Motor neuron (in vitro differentiated cells): ENCODE measurements at places on chromosomes 16 and 17.

GRCh38 chr17:6641247-6641863 is 495 bp downstream of the TXNDC17 start:
- ATAC-seq = peak; percentile 20

DNA sequence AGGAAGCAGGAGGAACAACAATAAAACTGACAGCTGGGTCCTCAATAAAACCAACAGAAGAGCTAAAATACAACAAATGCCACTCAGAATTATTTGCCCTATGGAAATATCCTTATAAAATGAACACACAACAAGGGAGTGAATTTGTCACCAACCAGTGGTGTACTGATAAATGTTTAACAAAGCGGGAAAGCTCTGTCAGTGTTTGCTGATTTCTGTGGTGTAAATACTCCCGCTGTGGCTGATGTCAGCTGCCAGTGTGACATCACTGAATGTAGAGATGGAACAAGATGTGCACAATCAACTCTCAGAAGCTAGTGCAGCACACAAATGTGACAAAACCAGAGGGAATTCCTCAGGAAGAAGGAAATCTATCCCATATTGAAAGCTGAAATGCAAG is 51.9 kb downstream of the CDYL2 start:
- no peak for ATAC-seq

DNA sequence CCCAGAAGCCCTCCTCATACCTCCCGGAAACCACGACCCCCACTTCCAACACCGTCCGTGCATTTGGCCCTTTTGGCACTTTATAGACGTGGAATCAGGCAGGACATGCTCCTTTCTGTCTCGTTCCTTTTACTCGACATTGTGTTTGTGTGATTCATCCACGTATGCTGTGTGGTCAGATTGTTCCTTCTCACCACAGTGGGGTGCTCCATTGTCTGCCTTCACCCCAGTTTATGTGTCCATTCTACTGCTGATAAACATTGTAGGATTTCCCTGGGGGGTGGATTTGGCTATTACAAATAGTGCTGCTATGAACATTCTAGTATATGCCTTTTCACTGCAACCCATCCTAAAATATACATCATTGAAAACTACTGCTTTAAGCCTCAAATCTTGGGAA is 28.9 kb upstream of the RPH3AL start:
- ATAC-seq = no peak

- ATAC-seq = no peak
Observed at GRCh38 chr16:72073560-72074230, 10.7 kb downstream of the HPR start.

DNA sequence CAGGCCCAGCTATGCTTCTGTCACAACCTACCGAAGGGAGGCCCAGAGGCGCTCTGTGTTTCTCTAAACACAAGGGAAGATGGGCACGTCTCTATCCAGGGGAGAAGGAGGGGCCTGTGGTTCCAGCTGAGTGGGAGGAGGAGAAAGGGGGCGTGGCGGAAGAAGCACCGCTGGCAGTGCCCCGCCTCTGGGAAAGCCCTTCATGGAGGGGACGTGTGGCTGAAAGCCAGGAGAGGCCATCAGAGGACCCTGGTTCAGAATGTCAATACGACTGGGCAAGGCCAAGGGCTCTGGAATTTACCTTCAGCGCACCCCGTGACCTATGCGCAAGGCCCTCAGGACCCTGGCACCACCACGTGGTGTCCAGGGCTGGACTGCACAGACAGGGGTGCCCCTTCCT is 12.3 kb upstream of the SLC38A8 start:
- peak; percentile 63 for ATAC-seq

DNA sequence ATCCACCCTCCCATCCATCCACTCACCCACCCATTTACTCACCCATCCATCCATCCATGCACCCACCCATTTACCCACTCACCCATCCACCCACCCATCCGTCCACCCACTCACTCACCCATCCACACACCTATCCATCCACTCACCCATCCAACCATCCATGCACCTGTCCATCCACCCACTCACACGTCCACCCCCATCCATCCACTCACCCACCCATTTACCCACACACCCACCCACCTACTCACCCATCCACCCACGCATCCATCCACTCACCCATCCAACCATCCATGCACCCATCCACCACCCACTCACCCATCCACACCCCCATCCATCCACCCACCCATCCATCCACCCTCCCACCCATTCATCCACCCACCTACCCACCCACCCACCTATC is 12.2 kb downstream of the SOX8 start:
- no peak for ATAC-seq

- no peak for ATAC-seq
Observed at GRCh38 chr16:89742948-89743347, 21.6 kb downstream of the ZNF276 start.

- ATAC-seq = peak; percentile 99
Observed at GRCh38 chr17:59513934-59514841, 51.2 kb upstream of the DHX40 start.

- no peak for ATAC-seq
Observed at GRCh38 chr16:86087896-86088230, 188.9 kb downstream of the IRF8 start.

DNA sequence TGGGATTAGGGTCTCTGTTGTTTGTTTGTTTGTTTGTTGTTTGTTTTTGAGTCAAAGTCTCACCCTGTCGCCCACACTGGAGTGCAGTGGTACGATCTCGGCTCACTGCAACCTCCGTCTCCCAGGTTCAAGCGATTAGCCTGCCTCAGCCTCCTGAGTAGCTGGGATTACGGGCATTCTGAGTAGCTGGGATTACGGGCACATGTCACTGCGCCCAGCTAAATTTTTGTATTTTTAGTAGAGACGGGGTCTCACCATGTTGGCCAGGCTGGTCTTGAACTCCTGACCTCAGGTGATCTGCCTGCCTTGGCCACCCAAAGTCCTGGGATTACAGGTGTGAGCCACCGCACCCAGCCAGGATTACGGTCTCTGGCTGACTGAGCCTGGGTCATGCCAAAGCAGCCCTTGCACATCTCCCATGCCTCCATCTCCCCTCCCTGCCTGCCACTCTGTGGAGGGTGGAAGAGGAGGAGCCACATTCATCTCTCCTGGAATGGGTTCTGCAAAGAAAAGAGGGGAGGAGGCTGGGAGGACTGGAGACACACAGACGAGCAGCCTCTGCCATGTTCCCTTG is 59.2 kb downstream of the BEAN1 start:
- ATAC-seq = no peak

- ATAC-seq = no peak
Observed at GRCh38 chr16:11361701-11362451, 16.6 kb downstream of the RMI2 start.

- ATAC-seq = peak; percentile 67
Observed at GRCh38 chr17:67503184-67503583, 126.1 kb downstream of the PITPNC1 start.

GRCh38 chr16:85928401-85928820 is 29.4 kb downstream of the IRF8 start:
- no peak for ATAC-seq

GRCh38 chr17:51853857-51854256 is 304.7 kb downstream of the CA10 start:
- no peak for ATAC-seq

DNA sequence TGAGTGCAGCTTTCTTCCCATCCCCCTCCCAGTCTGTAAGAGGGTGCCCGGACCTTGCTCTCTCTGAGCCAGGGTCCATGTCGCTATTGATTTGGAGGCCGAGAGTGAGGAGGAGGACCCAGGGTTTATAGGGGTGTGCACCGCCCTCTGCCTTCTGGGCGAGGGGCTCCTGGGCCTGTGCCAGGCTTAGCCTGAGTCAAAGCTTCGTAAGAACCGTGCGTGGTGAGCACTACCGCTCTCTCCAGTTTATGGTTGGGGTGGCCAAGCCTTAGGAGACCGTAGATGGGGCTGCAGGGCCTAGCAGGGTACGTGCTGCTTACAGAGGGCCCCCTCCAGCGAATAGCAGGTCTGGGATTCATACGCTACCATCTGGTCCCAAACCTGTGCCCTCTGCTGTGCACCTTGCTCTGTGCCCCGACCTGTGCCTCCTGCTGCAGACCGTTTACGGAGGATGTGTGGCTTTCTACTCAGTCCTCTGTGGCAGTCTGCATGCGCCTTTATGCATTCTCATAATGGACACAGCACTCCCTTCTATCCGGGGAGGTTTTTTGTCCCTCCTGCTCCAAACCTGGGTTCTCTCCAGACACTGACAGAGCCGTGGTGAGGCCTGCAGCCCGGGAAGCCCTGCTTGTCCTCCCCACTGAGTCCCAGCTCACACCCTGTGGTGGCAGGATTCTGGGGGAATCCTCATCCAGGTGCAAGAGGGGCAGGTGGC is 54.7 kb downstream of the PGS1 start:
- ATAC-seq = no peak

DNA sequence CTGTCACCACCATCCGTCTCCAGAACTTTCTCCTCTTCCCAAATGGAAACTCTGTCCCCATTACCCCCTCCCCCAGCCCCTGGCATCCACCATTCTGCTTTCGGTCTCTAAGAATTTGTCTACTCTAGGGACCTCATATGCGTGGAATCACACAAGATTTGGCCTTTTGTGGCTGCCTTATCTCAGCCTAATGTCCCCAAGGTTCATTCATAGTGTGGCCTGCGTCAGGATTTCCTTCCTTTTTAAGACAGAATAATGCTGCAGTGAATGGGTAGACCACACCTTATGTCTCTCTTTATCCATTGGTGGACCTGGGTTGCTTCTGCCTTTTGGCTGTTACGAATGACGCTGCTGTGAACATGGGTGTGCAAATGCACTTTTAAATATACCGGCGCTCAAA is 139.7 kb upstream of the PLCG2 start:
- ATAC-seq = no peak

DNA sequence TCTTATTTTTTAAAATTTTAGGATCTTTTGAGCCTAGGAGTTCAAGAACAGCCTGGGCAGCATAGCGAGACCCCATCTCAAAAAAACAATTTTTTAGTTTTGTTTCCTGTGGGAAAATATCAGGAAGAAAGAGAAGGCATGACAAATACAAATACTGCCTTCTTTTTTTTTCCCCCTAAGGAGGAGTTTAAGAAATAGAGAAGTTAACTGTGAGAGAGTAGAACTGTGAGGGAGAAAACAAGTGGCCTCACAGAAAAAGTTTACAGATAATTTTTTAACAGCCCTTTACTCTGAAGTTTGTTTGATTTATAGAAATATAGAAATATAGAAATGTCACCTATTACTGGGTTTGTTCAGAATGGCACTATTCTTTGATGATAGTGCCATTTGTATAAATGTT is 21.1 kb downstream of the TTYH2 start:
- ATAC-seq = no peak

- ATAC-seq = no peak
Observed at GRCh38 chr17:28357901-28358197, 522 bp upstream of the POLDIP2 start.

- ATAC-seq = no peak
Observed at GRCh38 chr17:80265205-80266068, 4.8 kb downstream of the RNF213 start.

GRCh38 chr16:56652600-56652999 is 914 bp downstream of the MT1B start:
- ATAC-seq = no peak

DNA sequence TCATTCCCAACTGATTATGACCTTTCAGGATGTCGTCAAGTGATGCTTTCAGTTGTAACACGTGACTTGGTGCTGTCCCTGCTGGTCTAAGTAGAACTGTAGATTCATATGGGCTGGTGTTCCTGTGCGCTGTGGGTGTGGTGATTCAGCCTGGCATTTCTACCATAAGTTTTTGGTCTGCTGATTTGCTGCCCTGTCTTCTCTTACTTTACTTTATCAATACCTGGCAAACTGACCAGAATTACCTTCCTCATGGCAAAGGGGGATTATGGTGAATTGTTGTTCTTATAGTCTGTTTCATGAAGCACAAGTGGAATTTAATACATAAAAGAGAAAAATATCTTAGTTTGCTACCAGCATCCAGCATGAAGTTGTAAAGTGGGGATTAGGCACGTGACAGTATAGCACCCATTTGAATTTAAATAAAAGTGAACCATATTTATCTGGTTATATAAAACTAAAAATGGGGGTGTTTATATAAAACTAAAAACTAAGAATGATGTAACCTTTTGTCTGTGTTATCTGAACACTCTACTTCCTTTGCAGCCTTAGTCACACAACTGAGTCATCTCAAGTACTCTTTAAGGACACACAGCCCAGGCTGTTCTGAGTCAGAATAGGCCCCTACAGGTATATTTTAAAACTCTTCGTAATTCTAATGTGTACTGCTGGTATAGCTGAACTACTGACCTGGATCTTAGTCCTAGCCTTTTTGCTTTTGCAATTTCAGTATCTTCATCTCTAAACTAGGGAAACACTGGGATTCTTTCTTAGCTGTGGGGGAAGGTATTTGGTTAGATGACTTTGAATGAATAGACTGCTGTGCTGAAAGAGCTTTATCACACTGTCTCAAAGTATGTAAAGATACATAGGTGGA is 28.3 kb downstream of the TTC19 start:
- ATAC-seq = peak; percentile 27

DNA sequence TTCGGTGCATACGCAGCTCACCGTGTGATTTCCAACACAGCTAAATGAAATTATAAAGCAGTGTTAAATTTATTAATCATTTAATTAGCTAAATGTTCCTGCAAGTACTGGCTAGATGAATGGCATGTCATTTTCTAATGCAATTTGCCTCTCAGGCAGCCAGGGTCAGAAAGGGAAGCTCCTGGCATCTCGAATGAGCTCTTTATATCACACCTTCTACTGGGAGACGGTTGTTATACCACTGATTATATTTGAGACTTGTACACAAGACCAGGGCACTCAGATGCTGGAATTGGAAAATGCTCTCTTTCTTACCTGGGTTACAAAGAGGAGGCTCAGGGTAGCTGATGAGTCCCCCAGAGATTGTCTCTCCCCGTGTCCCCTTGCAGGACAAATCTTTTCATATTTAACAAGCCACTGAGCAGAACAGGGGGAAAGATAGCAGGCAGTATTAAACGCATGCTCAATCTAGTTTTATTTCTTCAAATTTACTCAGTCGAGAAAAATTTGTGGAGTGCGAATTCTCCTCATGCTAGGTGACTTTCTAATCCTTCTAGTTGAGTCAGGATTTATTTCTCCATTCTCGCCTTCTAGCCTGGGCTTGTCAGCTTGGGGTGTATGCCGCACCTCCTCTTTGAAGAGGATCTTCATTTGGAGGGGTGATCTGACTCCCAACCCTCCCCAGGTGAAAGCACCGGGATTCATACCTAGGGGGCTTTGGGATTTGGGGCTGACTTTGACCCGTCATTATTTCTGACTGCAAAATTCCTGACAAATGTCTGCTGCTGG is 441.1 kb downstream of the MAF start:
- ATAC-seq = peak; percentile 67

DNA sequence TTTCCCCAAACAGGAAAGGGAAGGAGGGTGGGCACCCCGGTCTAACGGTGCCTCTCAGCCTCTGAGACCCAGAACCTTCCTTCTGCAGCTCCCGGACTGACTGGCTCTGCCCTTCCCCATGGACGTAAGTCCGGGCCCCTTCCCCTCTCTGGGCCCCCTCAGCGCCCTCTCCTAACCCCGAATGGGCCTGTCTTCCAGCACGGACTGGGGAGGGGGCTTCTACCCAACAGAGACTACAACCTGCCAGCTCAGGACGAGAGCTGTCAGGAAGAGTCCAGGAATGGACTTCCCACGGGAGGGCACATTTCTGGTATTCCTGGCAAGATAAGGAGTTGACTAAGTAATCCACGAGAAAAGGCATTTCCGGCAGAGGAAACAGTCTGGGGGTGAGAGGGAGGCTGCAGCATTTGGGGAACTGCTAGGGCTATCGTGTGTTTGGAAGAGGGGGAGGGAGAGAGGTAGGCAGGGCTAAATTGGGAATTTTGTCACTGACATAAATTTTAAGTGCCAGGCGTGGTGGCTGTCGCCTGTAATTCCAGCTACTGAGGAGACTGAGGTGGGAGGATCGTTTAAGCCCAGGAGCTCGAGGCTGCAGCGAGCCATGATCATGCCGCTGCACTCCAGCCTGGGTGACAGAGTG is 12.1 kb upstream of the ALDOA start:
- peak; percentile 53 for ATAC-seq
